Lung microvascular endothelial cell (primary cell): ENCODE measurements at places on chromosomes 4 and X.

DNA sequence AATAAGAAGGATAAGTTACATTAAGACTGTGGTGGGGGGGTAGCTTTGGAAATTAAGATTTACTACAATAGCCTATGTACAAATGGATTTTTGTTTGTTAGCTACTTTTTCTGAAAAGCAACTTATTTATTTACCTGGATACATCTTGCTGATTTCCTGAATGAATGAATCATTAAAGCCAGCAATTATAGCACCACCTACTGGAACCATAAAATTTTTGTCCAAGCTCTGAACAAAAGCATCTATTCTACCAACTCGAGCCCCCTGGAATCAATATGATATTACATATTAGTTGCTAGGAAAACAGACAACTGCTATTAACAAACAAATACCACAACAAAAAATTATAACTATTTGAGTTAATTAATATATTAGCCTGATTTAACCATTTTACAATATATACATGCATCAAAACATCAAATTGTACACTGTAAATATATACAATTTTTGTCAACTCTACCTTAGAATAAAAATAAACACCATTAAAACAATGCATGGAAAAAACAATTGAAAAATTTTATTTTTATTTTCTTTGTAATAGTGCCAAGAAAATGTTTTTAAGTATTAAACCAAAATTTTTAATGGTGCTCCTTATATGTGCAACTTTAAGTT, 15.3 kb downstream of the SEPSECS start:
- DNase-seq, result peak; percentile 46

GRCh38 chr4:150242820-150243458, 164.7 kb downstream of the DCLK2 start:
- DNase-seq, result peak; percentile 67

- DNase-seq, result peak; percentile 86
Observed at GRCh38 chr4:123444290-123444731, 47.7 kb downstream of the SPRY1 start.

DNA sequence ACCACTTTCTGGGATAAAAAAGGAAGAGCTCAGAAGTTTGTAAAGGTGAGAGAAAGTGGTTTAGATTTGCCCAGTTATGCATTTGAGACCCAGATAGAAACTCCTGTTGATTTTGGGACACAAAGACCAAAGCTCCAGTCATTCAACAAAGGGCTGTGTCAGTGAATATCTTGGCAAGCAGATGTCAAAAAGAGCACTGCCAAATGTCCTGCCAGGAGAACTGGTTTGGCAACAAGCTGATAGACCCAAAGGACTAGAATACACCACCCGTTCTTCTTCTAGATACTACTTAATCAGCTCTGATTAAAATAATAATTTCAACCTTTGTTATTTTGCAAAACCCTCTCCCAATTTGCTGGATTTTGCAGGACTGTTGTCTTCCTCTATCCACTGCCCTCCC, 121.4 kb downstream of the NHS start:
- DNase-seq, result no peak

DNA sequence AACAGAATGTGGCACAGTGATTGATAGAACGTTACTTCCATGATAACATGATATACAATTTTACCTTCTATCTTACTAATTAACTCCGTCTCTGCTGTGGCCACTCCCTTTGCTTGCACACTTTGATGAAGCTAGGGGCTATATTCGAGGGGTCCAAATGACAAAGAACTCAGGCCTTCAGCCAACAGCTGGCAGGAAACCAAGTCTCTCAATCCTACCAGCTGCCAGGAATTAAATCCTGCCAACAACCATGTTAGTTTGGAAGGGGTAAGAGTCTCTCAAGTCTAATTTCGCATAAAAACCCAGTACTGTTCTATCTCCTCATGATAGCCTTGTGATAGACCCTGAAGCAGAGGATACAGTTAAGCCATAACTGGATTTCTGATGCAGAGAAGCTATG, 1122.9 kb upstream of the PCDH10 start:
- no peak for DNase-seq

DNA sequence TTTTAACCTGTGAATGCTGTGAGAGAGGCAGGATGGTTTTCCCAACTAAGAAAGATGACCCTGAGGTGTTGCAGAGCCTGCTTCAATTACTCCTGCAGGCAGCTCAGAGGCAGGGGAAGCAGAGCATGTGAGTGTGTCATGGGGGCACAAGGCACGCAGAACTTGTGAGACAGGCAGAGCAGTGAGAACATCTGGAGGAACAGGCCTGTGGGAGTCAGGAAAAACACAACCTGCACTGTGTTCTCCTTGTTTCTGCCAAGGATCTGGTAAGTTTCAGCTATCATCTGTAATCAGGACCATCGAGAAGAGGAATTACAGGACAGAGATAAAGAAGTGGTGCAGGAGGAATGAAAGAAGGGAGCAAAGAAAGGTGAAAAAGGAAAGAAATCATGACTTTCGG, 741.8 kb upstream of the INTU start:
- DNase-seq, result no peak

- no peak for DNase-seq
Observed at GRCh38 chrX:23662853-23663252, 4.4 kb upstream of the PRDX4 start.

DNA sequence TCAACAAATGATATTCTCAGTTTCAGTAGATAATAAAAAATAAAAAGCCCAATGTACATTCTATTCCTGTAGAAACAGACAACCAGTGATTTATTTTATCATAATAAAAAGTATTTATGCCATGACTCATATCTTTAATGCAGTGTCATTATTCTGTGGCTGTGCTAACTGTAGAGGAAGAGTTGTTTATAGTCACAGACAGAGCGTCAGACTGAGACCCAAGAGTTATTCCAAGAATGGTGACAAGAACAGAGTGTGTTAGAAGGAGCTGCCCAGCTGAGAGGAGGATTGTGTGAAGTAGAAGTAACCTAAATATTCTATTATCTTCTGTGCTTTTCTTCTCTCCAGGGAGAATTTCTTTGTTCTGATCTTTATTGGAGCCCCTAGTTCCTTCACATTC, 210.7 kb downstream of the PPP1R2C start:
- no peak for DNase-seq
